ENCODE measurements at places on chromosomes 6 and 20.

- DNase-seq: no peak
Observed at GRCh38 chr20:63053432-63054102, 46.8 kb upstream of the BHLHE23 start.

DNA sequence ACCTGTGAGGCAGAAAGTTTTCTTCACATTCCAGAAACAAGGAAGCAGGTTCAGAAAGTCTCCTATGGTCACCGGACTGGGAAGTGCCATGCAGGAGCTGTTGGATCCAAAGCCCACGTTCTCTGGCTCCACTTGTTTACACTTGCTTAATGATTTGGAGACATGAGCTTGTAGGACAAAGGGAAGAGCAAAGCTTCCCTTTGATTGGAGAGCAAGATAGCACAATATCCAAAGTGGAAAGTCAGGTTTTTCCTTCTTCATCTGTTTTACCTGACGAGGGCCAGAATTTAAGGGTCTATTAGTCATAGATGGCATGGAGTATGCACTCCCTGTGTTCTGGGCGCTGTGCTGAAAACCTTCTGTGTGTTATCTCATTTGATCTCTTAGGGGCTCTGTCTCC is 81.2 kb downstream of the PDE7B start:
- no peak for DNase-seq

GRCh38 chr20:38075161-38075998 is 41.8 kb downstream of the RPRD1B start:
- DNase-seq: no peak

GRCh38 chr6:4316867-4317400 is 181.6 kb upstream of the ECI2 start:
- no peak for DNase-seq

DNA sequence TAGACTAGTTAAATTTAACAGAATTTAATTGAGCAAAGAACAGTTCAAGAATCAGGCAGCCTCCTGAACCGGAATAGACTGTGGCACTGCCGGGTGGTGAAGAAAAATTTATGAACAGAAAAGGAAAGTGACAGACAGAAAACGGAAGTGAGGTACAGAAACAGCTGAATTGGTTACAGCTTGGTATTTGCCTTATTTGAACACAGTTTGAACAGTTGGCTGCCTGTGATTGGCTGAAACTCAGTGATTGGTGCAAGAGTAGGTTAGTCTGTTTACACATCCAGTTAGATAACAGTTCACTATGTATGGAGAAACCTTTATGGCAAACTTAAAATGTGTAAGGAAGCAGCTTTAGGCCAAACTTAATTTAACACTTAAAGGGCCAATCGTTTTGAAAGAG is 116.0 kb upstream of the CITED2 start:
- peak; percentile 33 for DNase-seq

DNA sequence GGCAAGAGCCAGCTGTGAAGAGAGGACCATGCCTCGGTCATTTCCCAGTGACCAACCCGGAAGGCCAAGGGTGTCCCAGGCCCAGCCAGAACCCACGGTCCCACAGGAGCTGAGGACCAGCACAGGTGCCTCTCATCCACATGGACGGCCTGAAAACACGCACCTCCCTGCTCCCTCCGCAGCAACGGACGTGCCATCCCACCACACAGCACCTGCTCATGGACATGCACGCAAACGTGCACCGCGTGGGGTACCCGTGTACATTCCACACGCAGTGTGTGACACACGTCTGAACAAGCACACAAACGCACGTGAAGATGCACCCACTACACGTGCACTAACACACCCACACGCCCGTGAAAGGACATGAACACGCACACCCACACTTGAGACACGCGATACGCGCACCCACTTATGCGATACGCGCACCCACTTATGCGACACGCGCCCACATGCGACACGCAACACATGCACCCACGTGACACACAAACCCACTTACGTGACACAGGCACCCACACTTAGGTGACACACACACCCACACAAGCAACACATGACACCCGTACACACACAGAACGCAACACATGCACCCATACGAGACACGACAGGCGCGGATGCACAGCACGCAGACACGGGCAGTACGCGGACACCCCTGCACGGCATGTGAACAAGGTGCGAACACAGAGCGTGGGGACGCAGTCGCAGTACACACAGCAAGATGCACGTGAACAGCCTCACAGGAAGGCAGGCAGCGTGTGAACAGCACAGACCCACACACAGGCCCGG is 30.1 kb downstream of the LAMA5 start:
- no peak for DNase-seq

DNA sequence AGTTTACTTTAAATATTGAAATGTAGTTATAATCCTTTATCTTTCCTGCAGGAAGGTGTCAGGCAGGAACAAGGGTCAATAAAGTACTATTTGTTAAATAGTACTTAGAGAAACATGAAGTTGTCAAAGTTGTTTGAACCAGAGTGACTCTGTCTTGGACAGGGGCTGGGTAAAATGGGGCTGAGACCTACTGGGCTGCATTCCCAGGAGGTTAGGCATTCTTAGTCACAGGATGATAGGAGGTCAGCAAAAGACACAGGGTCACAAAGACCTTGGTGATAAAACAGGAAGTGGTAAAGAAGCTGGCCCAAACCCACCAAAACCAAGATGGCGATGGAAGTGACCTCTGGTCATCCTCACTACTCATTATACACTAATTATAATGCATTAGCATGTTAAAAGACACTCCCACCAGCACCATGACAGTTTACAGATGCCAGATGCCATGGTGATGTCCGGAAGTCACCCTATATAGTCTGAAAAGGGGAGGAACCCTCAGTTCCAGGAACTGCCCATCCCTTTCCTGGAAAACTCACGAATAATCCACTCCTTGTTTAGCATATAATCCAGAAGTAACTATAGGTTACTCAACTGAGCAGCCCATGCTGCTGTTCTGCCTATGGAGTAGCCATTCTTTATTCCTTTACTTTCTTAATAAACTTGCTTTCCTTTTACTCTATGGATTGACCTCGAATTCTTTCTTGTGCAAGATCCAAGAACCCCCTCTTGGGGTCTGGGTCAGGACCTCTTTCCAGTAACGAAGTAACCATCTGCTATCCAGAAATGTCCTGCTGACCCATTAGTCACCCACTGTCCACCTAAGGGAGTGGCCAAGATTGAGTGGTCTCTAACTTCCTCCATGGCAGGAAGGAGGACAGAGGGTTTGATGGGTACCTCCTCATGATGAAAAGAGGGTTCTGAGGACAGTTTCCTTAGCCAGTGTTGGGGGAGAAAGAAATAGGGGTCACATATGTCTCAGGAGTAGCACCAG is 19.6 kb downstream of the SLC22A2 start:
- no peak for DNase-seq

DNA sequence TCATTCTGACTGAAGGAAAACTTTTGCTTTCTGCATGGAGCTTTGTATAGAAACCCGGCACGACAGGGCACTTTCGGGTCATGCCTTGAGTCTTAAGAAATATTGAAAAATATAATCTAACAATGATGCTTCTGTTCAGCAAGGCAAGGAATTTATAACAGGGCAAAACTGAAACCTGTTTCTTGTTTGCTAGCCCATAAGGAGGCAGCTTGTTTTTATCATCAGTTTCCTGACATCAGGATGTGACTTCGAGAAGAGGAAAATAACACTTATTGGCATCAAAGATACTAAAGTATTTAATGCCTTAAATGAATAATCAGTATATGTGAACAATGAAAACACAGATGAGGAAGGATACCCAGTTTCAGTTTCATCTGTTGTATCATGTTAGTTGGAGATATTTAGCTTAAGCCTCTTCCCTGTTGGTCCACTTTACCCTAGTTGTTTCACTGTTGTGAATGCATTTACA is 146.5 kb downstream of the CDKAL1 start:
- no peak for DNase-seq

- DNase-seq: no peak
Observed at GRCh38 chr6:113671421-113671820, 185.7 kb upstream of the MARCKS start.

- peak; percentile 13 for DNase-seq
Observed at GRCh38 chr6:135451617-135452190, 45.8 kb downstream of the AHI1 start.

DNA sequence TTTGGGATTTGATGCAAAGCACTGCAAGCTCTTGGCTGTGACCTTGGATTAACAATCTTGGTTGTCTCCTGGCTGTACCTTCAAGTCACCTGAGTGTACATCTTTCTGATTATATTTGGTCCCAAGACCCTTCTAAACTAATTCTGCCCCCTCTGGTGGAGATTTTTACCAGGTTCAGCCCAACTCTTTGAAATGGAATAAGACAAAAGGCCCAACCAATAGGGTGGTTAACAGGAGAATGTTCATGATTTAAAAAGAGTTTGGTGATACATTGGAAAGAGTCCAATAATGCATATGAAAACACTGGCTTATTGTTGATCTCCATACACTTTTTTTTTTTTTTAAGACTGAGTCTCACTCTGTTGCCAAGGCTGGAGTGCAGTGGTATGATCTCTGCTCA is 77.5 kb upstream of the CD83 start:
- no peak for DNase-seq

GRCh38 chr6:112938650-112939049 is 591.5 kb downstream of the RFPL4B start:
- no peak for DNase-seq

GRCh38 chr6:14120546-14120945 is 3.0 kb downstream of the CD83 start:
- no peak for DNase-seq

DNA sequence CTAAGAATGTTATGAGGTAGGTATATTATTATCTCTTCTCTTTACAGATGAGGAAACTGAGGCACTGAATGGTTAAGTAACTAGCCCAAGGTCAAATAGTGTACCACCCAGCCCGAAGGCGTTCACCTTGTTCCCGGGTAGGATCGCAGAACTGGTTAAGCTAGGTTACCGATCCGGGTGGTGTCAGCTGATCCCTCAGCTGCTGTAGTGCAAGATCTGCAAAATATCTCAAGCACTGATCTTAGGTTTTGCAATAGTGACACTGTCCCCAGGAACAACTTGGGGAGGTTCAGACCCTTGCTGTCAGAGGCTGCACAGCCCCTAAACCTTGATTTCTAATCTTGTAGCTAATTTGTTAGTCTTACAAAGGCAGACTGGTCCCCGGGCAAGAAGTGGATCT is 28.1 kb downstream of the SLC52A3 start:
- no peak for DNase-seq

- DNase-seq: no peak
Observed at GRCh38 chr20:47118641-47119040, 224.0 kb downstream of the EYA2 start.

GRCh38 chr6:116287689-116288282 is 8.1 kb upstream of the TSPYL1 start:
- DNase-seq: peak; percentile 46

- no peak for DNase-seq
Observed at GRCh38 chr6:117951783-117952182, 44.7 kb downstream of the SLC35F1 start.

DNA sequence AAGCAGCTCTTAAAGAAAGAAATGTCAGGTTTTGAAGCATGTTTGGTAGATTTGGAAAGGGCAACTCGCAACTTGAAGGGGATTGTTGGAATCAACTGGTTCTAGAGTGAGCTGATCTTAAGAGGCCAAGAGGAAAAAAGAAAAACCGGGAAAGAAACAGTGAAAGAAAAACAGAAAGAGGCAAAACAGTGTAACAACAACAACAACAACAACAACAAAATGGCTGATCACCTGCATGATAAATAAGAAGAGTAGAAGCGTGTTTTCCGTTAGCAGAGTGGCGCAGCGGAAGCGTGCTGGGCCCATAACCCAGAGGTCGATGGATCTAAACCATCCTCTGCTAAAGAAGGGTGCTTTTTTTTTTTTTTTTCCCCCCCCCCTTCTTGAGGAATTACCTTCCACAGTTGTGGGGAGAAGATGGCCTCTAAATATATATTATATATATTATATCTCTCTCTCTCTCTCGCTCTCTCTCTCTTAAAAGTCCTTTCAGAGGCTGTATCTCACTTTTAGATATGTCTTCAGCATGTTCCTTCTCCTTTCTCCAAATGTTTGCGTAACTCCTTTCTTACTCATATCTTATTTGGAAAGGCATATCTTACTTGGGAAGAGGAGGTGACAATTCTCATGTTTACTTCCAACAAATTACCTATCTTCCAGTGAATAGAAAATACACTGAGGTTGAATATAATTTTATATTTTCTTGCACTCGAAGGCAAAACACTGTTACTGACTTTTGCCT is 134.4 kb downstream of the OR2B2 start:
- no peak for DNase-seq

DNA sequence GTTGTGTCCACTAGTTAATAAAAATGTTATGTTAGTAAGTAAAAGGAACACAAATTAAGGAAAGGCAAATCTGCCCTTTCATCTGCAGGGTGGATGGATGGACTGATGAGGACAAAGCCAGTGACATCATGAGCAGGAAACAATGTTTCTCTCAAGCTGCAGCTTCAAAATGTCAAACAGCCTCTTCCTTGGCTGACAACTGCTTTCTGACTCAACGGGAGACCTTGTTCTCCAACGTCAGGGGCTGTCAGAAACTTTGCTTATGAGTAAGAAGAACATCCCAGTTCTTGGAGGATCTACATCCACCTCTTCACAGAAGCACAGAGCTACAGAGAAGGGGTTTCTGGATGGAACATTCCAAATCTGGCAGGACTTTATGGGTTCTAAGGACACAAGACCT is 6.0 kb downstream of the CST2 start:
- DNase-seq: no peak

Measured in central memory CD4-positive, alpha-beta T cell (primary cell).